ENCODE measurements at places on chromosomes 7 and 10. TPM values are rescaled to one million over a fixed set of nuclear protein-coding genes. Genes with fewer than 3 reads are reported as not detected.

GRCh38 chr7:53101026-53101425 is 65.6 kb downstream of the POM121L12 start:
- H3K4me3 ChIP-seq: no peak overlapping the region
- no peaks in the 10 kb centered on the region for H3K27me3 ChIP-seq
- DNase-seq: no peak
- no peaks in the 10 kb centered on the region for H3K4me1 ChIP-seq
- H3K27ac ChIP-seq: no peak overlapping the region

DNA sequence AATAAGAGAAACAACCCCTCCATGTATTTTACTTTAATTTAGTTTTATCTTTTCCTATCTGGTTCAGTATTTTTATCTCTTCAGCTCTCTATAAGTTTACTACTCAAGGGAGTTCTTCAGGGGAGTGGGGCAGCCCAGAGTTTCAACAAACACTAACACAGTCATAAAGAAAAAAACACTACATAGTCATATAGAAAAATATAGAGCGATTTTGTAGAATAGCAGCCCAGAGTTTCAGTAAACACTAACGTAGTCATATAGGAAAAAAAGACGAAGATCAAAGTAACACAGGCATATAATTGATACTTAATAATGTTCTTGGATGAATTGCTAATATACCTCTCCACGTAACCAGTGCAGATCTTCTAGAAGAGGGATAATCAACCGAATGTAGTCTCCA is 54.7 kb downstream of the PON1 start:
- DNase-seq: no peak
- H3K27me3 ChIP-seq: no peaks in the 10 kb centered on the region
- H3K4me1 ChIP-seq: no peaks in the 10 kb centered on the region
- H3K27ac ChIP-seq: no peak overlapping the region
- H3K4me3 ChIP-seq: no peak overlapping the region

DNA sequence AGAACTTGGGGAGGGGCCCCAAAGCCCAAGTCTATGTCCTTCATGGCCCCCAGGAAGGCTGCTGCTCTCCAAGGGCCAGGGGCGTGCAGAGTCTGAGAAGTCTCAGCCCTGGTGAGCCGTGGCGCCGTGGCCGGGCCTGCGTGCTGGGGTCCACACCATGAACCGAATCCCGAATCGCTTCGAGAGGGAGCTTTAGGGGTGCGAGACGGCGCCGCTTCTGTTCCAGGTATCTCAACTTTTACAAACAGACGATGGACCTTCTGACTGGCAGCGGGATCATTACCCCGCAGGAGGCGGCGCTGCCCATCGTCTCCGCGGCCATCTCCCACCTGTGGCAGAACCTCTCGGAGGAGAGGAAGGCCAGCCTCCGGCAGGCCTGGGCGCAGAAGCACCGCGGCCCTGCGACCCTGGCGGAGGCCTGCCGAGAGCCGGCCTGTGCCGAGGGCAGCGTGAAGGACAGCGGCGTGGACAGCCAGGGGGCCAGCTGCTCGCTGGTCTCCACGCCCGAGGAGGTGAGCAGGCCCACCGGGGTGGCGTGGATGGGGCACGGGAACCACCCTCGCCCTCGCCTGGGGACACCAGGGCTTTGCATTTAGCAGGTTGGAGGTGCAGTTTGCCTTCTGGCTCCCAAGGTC is 12.7 kb downstream of the STRA8 start:
- no peak overlapping the region for H3K4me3 ChIP-seq
- H3K36me3 ChIP-seq: no peaks in the 10 kb centered on the region
- H3K27ac ChIP-seq: no peak overlapping the region
- no peak for DNase-seq
- no peaks in the 10 kb centered on the region for H3K27me3 ChIP-seq

GRCh38 chr7:42017349-42017986 is 219.5 kb downstream of the GLI3 start:
- no peak overlapping the region for H3K4me3 ChIP-seq
- no peaks in the 10 kb centered on the region for H3K36me3 ChIP-seq
- no peak overlapping the region for H3K27ac ChIP-seq

GRCh38 chr10:99845837-99846382 is 63.5 kb downstream of the ABCC2 start:
- no peaks in the 10 kb centered on the region for H3K27me3 ChIP-seq
- DNase-seq: peak; percentile 80

The LRRD1 gene
- total RNA-seq: not detected

The HOXA6 gene
- 1.3 TPM for total RNA-seq

The PTF1A gene
- total RNA-seq: not detected

Data from HepG2 (cell line).